ENCODE measurements at places on chromosomes 7 and 10.

DNA sequence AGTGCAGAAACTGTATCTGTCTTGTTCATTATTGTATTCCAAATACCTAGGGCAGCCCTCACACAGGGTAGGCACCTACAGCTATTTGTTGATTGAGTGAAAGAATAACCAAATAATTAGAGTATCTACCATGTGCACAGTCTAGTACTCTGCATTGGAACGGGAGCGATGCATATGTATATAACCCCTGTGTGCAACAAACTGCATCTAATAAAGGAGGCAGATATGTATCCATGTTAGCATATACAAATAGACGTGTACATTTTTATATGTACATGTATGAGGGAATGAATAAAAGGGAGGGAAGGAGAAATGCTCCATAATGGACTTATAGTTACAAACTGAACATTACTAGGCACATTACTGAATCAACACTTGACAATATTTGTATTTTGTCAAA, 191.3 kb upstream of the PTPRZ1 start:
- no peak for DNase-seq

DNA sequence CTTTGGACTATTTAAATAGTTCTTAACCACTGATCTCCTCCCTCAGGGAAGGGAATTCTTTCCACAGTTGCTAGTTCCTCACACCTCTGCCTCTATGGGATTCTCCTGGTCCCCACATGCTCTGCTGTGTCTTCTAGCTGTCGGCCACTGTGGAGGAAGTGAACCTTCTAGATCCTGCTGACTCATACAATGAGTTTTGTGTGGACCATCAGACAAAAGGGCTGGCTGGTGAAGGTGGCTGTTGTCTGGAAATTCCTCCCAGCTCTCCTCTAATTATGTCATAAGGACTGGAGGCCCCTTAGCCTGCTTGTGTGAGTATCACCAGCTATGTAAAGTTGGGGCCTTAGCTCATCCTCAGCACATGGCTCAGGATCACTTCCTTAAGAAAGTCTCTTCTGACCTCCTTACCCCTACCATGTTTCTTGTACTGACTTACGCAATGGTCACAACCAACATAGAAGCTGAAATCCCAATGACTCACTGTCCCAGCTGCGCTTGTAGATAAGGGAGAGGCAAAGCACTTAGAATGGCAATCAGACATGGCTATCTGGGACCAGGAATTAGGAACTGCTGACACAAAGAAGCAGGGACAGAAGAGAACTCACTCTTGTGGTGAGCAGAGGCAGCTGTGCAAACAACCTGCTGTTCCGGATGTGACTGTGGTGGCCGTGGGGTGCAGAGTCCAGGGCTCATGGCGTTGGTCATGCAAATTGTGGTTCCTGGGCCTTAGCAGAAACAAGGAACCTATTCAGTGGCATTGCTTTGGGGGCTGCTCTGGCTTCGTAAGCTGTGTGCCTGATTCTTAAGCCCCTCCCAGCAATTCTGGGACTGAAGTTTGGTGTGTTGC, 2.5 kb upstream of the MACC1 start:
- no peak for DNase-seq

DNA sequence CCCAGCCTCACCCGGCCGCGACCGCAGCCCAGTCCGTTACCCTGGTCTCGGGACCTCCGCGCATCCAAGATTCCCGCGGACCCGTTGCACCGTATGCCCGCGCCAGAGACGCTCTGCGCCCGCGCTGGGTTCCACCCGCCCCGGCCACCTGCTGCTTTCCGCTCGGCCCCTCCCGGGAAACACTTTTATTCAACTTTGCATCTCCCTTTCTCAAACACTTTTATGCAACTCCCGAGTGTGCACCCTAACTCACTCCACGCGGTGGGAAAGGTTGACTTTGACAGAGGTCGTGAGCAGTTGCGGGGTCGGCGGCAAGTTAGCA, at the start of gene ODAD2:
Gene ODAD2, minus strand, starts transcription at position 126 of the 322 bp plus-strand sequence. CDS start 3,937 bp downstream, outside the sequence.
- DNase-seq, result no peak

GRCh38 chr10:26057466-26057865, 123.4 kb downstream of the MYO3A start:
- DNase-seq, result no peak

GRCh38 chr7:51222916-51223315, 93.7 kb downstream of the COBL start:
- DNase-seq, result no peak

- no peak for DNase-seq
Measured at GRCh38 chr7:136677471-136678365, 190.7 kb upstream of the CHRM2 start.

DNA sequence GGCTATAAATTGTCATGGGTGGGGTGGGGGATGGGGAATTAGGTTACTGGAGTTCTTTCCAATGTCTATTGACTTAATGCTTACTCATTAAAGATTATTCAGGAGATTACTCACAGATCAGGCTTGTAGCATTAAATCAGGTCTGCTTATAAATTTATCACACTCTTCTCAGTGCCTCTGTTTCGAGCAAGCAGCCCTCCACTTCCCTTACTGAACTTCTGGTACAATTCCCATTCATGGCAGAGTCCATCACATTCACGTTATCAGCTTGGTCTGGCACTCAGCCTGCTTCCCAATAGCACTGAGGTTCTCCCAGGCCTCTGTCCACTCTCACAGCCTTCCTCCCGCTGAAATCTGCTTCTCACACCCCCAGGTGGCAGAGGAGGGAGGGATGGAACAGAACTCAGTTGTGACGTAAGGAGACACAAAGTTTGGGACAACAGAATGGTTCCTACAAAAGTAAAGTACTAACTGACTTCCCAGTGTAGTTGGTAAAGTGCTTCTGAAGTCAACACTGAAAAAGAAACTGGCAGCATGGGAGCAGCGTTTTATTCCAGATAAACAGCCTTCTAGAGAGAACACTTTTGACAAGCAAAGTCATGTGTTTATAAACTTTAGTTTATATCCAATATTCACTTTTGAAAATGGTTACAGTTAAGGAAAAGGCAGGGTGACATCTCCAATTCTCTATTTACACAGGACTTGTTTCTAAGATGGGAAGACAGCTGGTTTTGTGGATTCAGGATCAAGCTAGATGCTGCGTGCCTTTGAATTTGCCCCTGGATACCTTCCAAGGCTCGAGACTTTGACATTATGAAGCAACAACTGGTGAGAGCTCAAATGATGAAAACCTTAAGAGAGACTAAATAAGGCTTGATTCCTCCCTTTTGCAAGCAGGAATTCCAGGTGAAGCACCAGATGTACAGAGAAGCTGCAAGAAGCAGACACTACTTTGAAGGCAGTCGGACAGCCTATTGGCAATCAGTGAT, 81.4 kb downstream of the ATXN7L1 start:
- no peak for DNase-seq

DNA sequence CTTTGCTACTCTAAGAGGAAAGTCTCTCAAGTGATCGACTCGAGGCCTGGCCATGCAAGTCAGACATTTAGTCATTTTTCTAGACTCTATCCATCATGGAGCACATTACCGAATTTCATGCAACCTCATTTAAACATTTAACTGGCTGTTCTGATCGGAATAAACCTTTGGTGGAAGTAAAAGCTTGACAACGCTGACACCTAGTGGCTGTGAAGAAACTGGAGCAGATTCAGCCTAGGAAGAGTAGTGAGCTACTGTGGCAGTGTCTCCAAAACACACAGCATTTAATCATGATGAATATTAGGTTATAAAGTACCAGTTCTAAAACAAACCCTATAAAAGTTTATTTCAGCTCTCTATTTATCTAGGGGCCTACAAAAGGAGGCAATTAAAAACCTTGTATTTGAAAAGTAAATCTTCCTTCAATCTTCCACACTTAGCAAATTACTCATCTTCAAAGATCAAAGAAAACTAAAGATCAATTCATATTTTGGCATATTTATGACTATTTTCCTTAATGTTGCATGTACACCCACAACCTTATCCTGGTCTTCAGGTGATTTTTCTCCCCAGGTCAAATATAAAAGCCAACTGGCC, 175.0 kb downstream of the CTNNA3 start:
- DNase-seq, result peak; percentile 45

GRCh38 chr7:134463751-134464150, 4.9 kb upstream of the AKR1B1 start:
- DNase-seq, result no peak

DNA sequence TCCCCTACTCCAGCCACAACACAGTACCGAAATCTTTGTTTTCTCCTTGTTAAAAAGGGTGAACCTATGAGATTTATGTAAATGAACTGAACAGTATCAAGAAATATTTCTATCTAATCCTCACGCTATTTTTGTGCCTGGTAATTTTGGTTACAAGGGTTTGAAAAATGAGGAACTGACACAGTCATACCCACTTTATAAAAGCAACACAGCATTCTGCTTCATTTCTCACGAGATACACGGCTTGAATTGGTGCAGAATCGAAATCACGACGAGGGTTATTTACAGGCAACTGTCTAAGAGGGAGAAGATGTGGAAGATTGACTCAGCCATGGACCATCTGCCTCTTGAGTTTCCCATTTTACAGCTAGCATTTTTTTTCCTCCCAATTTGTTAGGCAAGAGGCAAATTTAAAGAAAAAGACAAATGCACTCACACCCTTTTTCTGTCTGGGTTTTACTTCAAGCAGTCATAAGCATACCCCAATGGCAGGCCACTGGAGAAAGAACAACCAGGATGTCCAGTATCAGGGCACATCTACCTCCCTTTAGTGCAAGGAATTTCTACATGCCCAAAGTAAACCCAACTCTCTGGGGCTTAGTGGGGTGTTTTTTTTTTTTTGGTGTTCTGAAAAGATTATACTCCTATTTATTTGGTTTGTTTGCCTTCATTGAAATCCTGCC, 108.1 kb downstream of the ITGB8 start:
- DNase-seq, result peak; percentile 45

- DNase-seq, result no peak
Measured at GRCh38 chr7:118183428-118183785, 557 bp upstream of the LSM8 start.

DNA sequence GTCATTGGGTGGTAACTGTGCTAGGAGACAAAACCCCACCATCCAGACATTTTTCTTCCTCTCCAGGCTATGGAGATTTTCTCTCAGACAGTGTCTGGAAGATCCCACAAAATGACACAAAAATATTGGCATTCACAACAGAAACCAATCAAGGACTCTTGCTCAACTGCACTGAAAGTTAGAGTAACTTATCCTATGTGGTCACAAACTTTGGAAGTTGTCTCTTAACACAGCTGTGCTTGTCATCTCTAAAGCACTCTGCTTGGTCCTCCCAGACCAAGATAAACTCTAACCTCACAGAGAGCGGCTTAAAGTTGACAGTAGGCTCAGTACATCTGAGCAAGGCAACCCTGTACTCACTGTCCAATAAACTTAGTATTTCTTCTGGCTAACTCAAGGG, 74.9 kb downstream of the AKR1C4 start:
- no peak for DNase-seq

DNA sequence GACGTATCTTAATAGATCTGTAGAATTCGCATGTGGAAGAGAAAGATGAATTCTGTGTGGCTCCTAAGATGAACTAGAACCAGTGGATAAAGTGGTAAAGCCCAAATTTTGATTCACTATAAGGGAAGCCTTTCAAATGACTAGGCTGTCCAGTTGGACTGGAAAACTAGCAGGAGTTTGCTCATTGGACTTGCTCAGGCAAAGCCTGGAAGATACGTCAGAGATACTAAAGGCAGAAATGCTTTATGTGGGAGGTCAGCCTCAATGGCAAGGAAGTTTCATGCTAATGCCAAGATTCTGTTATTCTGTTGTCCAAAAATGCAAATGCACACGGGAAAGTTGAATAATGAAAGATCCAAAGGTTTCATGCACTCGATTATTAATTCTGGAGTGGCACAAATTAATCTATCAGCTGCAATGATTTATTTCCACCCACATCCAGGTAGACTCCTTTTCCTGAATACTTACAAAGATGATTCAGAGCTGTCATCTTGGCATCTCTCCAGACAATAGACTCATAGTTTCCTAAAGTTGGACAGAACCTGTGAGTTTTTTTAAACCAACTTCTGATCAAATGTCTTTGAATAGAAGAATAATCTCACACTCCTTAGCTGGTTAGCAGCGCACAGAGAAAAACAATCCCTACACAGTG, 20.5 kb upstream of the PPP1R3C start:
- DNase-seq, result peak; percentile 14

- no peak for DNase-seq
Measured at GRCh38 chr7:154440651-154441050, 388.5 kb downstream of the DPP6 start.

- DNase-seq, result no peak
Measured at GRCh38 chr7:120760050-120760449, 97.9 kb downstream of the TSPAN12 start.

DNA sequence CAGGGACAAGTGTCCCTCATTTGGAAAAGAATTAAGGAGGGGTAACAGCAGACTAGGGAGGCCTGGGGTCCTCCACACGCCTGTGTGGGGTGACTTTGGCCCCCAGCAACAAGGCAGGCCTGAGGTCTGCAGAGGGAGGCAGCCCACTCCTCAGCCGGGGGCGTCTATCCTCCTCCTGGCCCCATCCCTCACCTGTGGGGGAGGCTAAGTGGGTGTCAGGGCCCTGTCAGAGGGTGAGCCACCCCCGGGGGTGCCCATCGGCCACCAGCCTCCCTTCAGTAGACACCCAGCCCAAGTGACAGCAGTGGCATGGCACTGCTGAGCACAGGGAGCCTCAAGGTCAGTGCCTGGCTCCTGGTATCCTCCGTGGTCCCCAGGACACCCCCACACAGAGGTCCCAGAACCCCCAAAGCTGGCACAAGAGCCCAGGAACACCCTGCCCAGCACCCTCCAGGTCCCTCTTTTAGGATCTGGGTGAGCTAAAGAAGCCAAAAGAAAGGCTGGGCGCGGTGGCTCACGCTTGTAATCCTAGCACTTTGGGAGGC, 693 bp upstream of the FXYD4 start:
- DNase-seq, result no peak

GRCh38 chr7:16934722-16935340, 53.0 kb upstream of the AGR3 start:
- no peak for DNase-seq

- DNase-seq, result no peak
Measured at GRCh38 chr10:3955493-3955892, 170.5 kb upstream of the KLF6 start.
